ENCODE measurements at places on chromosomes 2 and 18. TPM values are rescaled to one million over a fixed set of nuclear protein-coding genes. Genes with fewer than 3 reads are reported as not detected.

GRCh38 chr18:26103579-26103978 is 13.2 kb upstream of the SS18 start:
- no peaks in the 10 kb centered on the region for H3K4me1 ChIP-seq
- no peak overlapping the region for H3K4me3 ChIP-seq
- no peaks in the 10 kb centered on the region for H3K36me3 ChIP-seq
- H3K27ac ChIP-seq, result no peak overlapping the region
- peaks cover 31% of the 10 kb centered on the region for H3K27me3 ChIP-seq
- DNase-seq, result no peak

DNA sequence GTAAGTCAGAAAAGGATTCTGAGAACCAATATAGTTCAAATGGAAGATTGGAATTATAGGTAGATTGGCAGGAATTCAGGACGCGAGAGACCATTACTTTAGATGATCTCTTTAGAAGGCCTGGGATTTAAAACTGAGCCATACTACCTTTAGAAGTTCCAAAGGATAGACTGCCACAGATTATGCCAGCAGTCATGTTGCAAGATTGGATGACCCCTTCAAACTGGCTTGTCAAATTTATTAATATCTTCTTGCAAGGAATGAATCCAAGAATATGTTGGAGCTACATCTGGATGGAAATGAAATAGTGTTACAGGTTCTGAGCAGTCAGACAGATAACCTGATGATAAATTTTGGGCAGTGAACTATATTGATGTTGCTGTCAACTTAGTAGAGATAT is 22.0 kb downstream of the BABAM2 start:
- H3K4me3 ChIP-seq, result no peak overlapping the region
- H3K27me3 ChIP-seq, result no peaks in the 10 kb centered on the region

Gene REG3A
- not detected for total RNA-seq

DNA sequence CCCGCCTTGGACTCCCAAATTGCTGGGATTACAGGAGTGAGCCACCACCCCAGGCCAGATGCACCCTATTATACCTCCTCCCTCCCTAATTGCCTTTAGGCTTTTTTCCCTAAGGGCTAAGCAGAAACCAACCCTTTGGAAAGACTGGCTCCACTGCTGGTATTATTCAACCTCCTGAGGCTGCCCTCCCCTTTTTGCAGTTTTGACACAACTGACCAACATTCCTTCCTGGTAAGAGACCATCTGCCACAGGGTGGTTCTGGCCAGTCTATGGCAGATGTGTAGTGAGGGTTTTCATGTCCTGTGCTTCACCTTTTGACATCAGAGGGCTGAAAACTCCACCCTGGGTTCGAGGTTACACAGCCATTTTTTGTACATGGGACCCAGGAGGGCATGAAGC is 1785.3 kb upstream of the CELF4 start:
- no peaks in the 10 kb centered on the region for H3K27me3 ChIP-seq
- H3K4me3 ChIP-seq, result no peak overlapping the region
- no peaks in the 10 kb centered on the region for H3K4me1 ChIP-seq
- no peaks in the 10 kb centered on the region for H3K36me3 ChIP-seq
- no peak for DNase-seq
- no peak overlapping the region for H3K27ac ChIP-seq

GRCh38 chr2:56889738-56890137 is 705.9 kb downstream of the CCDC85A start:
- H3K27me3 ChIP-seq, result peaks cover 17% of the 10 kb centered on the region
- no peak overlapping the region for H3K4me3 ChIP-seq
- DNase-seq, result no peak
- no peaks in the 10 kb centered on the region for H3K36me3 ChIP-seq
- no peak overlapping the region for H3K27ac ChIP-seq

GRCh38 chr2:210540900-210541289 is 15.5 kb upstream of the CPS1 start:
- H3K27ac ChIP-seq, result no peak overlapping the region
- no peak for DNase-seq
- no peaks in the 10 kb centered on the region for H3K36me3 ChIP-seq
- no peaks in the 10 kb centered on the region for H3K27me3 ChIP-seq
- no peak overlapping the region for H3K4me3 ChIP-seq

GRCh38 chr2:182636699-182637098 is 79.4 kb upstream of the DNAJC10 start:
- no peak overlapping the region for H3K4me3 ChIP-seq
- no peak overlapping the region for H3K27ac ChIP-seq
- H3K27me3 ChIP-seq, result no peaks in the 10 kb centered on the region
- H3K36me3 ChIP-seq, result no peaks in the 10 kb centered on the region
- no peak for DNase-seq

Gene SLC4A5
- 2.3 TPM for total RNA-seq

GRCh38 chr2:78779761-78780160 is 245.7 kb upstream of the REG3G start:
- no peaks in the 10 kb centered on the region for H3K36me3 ChIP-seq
- DNase-seq, result no peak
- H3K27me3 ChIP-seq, result no peaks in the 10 kb centered on the region
- H3K4me1 ChIP-seq, result no peaks in the 10 kb centered on the region

DNA sequence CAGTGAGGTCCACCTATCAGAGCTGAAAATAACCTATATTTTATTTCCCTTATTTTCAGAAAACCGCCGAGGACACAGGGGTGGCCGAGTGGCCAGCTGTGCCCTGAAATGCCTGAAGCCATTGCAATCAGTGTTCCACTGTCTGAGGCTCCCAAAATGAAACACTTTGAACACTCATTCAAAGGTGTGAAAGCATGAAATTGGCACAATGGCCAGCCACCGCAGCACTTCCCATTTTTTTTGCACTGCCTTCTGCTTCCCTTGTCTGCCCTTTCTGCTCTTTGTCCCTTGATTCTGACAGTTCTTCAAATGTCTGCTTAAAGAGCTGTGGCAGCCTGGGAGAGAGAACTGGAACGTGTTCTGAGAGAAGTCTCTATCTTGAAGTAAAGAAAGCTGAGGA is 1127.5 kb upstream of the CELF4 start:
- no peak for DNase-seq
- no peak overlapping the region for H3K27ac ChIP-seq
- no peak overlapping the region for H3K4me3 ChIP-seq

- no peaks in the 10 kb centered on the region for H3K4me1 ChIP-seq
- H3K4me3 ChIP-seq, result no peak overlapping the region
- H3K27ac ChIP-seq, result no peak overlapping the region
- H3K27me3 ChIP-seq, result no peaks in the 10 kb centered on the region
- H3K36me3 ChIP-seq, result no peaks in the 10 kb centered on the region
Measured at GRCh38 chr2:138432971-138433370, 68.6 kb upstream of the SPOPL start.

Gene WDR7
- 26.9 TPM for total RNA-seq

DNA sequence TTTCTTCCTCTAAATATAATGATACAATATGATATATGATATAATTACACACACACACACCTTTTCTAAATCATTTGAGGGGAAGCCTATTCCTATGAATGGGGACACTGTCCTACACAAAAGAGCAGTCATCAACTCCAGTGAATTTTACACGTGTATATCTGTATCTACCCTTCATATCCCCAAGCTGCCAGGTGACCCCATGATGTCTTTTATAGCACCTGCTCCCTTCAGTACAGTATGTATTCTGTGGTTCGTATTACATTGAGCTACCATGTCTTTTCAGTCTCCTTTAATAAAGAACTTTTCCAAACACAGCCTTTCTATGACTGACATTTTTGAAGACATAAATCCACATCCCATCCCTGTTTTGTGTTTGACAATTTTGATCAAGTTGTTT is 19.0 kb downstream of the TBC1D8 start:
- no peak overlapping the region for H3K27ac ChIP-seq
- peaks cover 13% of the 10 kb centered on the region for H3K4me1 ChIP-seq
- H3K4me3 ChIP-seq, result no peak overlapping the region
- no peaks in the 10 kb centered on the region for H3K36me3 ChIP-seq

- no peak overlapping the region for H3K4me3 ChIP-seq
- peaks cover 9% of the 10 kb centered on the region for H3K36me3 ChIP-seq
- H3K27ac ChIP-seq, result no peak overlapping the region
Measured at GRCh38 chr2:146295080-146295670, 1549.7 kb upstream of the ACVR2A start.

Gene PLB1
- total RNA-seq, result 0.64 TPM

- H3K36me3 ChIP-seq, result no peaks in the 10 kb centered on the region
- no peaks in the 10 kb centered on the region for H3K27me3 ChIP-seq
- no peak overlapping the region for H3K27ac ChIP-seq
- no peak for DNase-seq
- H3K4me1 ChIP-seq, result no peaks in the 10 kb centered on the region
Measured at GRCh38 chr2:4635289-4635688, 931.9 kb downstream of the DCDC2C start.

- no peaks in the 10 kb centered on the region for H3K4me1 ChIP-seq
- no peak overlapping the region for H3K4me3 ChIP-seq
- peak; percentile 75 for DNase-seq
- H3K27me3 ChIP-seq, result no peaks in the 10 kb centered on the region
- H3K36me3 ChIP-seq, result no peaks in the 10 kb centered on the region
Measured at GRCh38 chr2:129737660-129738527, 241.6 kb upstream of the RAB6C start.

DNA sequence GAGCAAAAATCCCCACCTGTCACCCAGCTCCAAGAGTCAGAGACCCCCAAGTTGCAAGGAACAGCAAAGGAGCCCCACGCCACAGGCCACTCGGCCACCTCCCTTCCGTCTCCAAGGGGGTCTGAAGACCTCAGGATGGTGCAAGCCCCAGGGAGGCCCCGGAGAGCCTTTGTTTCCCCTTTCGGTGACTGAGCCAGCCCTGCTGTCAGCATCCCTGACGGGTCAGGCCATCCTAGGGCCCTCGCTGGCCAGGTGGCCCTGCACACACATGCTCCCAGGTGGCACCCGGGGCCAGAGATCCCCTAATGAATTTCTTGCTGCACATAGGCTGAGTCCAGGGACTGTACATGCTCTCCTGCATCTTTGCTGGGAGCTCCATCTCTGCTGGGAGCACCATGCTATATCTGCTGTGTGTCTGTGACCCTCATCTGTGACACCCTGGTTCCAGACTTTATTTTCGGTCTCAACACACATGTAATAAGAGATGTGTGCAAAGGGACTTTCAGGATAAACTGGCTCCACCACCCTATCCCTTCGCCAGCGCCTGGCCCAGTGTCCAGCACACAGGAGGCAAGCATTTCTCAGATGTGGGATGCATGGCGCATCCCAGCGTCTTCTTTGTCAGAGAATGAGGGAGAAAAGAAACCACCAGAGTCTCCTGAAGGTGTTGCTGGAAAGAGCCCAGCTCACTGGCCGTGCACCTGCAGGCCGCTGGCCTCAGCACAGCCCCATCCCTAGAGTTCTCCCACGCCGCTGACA is 27.4 kb downstream of the ADI1 start:
- peak; percentile 68 for DNase-seq
- H3K27ac ChIP-seq, result no peak overlapping the region
- peaks cover 4% of the 10 kb centered on the region for H3K36me3 ChIP-seq
- peaks cover 8% of the 10 kb centered on the region for H3K4me1 ChIP-seq

DNA sequence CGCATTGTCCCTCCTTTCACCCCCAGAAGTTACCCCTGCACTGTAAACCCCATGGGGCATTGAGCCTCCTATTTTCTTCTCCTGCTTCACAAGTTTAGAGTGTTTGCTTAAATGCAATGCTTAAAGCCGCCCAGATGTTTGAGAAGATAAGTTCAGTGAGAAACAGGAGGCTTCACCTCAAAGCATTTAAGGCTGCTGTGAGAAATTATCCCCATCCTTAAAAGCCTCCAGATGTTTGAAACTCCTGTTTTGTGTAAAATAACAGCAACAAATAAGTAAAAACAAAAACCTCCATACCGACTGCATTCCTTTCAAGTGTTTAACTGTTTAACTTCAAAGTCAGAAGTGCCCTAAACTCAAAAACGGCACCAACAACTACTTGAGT is 81.8 kb downstream of the RTP5 start:
- H3K36me3 ChIP-seq, result no peaks in the 10 kb centered on the region
- H3K4me1 ChIP-seq, result peaks cover 3% of the 10 kb centered on the region
- no peak overlapping the region for H3K4me3 ChIP-seq
- no peak overlapping the region for H3K27ac ChIP-seq

DNA sequence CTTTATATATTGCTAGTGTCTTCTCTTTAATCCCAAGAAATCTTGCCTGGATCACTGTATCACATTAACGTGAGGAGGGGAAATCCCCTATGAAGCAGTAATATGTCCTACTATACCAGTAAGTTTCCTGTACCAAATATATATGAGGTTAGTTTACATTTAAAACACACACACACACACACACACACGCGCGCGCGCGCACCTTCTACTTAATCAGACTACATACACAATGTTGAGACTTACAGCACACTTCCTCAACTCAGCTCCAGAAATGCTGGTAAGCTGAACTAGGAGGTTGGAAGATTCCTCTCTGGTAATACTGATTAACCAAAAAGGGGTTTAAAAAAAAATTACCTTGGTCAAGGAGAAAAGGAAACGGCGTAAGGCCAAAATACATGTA is 49.3 kb downstream of the USP34 start:
- no peak overlapping the region for H3K4me3 ChIP-seq
- H3K27me3 ChIP-seq, result no peaks in the 10 kb centered on the region
- peaks cover 20% of the 10 kb centered on the region for H3K4me1 ChIP-seq

Gene TNS1
- 82.5 TPM for total RNA-seq

- H3K27ac ChIP-seq, result no peak overlapping the region
- H3K4me3 ChIP-seq, result no peak overlapping the region
- peak; percentile 69 for DNase-seq
- no peaks in the 10 kb centered on the region for H3K36me3 ChIP-seq
- peaks cover 12% of the 10 kb centered on the region for H3K27me3 ChIP-seq
Measured at GRCh38 chr2:235141411-235142128, 189.8 kb downstream of the SH3BP4 start.
